Prostate gland (tissue), 2 donors: ENCODE measurements at places on chromosomes 11 and 22. TPM values are rescaled to one million over a fixed set of nuclear protein-coding genes. Genes with fewer than 3 reads are reported as not detected.

The HSPB2 gene
- total RNA-seq: 0.85 TPM

The LRP5 gene
- total RNA-seq: 48.3 TPM

The KRTAP5-2 gene
- total RNA-seq: not detected

The C11orf65 gene
- total RNA-seq: 0.18 TPM

The AGBL2 gene
- 3.6 TPM for total RNA-seq

- no peaks in the 10 kb centered on the region for H3K36me3 ChIP-seq
- H3K27me3 ChIP-seq: no peaks in the 10 kb centered on the region
- no peaks in the 10 kb centered on the region for H3K4me1 ChIP-seq
- H3K4me3 ChIP-seq: no peak overlapping the region
Measured at GRCh38 chr22:50576070-50576469, 2.2 kb downstream of the CPT1B start.

- DNase-seq: no peak
- H3K27me3 ChIP-seq: no peaks in the 10 kb centered on the region
- H3K4me3 ChIP-seq: no peak overlapping the region
- H3K36me3 ChIP-seq: no peaks in the 10 kb centered on the region
Measured at GRCh38 chr22:41487037-41487935, 18.4 kb downstream of the ACO2 start.

DNA sequence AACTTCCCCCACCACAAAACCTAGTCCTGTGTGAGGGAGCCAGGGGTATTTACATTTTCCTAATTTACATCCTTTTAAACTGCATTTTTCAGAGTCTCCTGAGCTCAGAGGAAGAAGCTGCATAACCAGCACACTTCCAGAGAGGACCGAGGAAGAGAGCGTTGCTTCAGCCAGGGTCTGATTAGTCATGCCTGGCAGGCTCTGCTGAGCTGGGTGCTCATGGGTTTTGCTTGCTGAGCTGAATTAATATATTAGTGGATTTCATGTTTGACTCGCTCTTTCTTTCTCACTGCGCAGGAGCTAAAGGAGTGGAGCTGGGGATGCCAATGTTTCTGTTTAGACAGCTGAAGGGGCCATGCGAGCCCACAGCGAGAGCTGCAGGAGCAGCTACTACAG lies 539.3 kb upstream of the B3GAT1 start:
- no peak overlapping the region for H3K27ac ChIP-seq
- no peaks in the 10 kb centered on the region for H3K4me1 ChIP-seq
- H3K27me3 ChIP-seq: peaks cover 3% of the 10 kb centered on the region
- no peak overlapping the region for H3K4me3 ChIP-seq
- H3K36me3 ChIP-seq: no peaks in the 10 kb centered on the region

DNA sequence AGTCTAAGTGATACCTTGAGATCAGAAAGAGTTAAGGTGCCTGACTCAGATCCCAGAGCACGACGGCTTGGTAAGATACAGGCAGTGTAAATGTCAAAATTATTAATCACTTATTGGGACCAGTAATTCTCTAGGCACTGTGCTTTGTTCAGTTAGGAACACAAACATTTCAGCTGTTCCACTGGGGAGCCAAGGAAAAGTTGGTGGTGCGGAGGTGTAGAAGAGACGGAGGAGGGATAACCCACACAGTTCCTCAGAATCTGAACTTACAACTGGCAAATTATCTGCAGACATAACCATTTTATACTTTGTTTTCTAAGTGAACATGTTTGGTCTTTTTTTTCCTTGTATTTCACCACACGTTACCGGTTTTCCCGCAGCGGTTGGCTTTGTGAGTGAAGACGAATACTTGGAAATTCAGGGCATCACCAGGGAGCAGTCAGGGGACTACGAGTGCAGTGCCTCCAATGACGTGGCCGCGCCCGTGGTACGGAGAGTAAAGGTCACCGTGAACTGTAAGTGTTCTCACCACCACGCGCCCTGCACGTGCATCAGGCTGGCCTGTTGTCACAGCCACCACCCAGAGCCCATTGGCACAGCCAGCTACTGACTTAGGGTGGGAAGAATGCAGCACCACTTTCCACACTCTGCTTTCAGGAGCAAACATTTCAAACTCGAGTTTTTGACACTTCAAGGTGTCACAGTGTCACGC lies 937.0 kb downstream of the NTM start:
- no peak overlapping the region for H3K4me3 ChIP-seq
- no peaks in the 10 kb centered on the region for H3K27me3 ChIP-seq
- no peak overlapping the region for H3K27ac ChIP-seq
- no peak for DNase-seq

- H3K4me3 ChIP-seq: peak overlapping the region; percentile 11
- no peaks in the 10 kb centered on the region for H3K4me1 ChIP-seq
- no peaks in the 10 kb centered on the region for H3K27me3 ChIP-seq
- H3K27ac ChIP-seq: peak overlapping the region; percentile 49
- no peaks in the 10 kb centered on the region for H3K36me3 ChIP-seq
Measured at GRCh38 chr11:110376711-110377324, 52.9 kb upstream of the FDX1 start.

DNA sequence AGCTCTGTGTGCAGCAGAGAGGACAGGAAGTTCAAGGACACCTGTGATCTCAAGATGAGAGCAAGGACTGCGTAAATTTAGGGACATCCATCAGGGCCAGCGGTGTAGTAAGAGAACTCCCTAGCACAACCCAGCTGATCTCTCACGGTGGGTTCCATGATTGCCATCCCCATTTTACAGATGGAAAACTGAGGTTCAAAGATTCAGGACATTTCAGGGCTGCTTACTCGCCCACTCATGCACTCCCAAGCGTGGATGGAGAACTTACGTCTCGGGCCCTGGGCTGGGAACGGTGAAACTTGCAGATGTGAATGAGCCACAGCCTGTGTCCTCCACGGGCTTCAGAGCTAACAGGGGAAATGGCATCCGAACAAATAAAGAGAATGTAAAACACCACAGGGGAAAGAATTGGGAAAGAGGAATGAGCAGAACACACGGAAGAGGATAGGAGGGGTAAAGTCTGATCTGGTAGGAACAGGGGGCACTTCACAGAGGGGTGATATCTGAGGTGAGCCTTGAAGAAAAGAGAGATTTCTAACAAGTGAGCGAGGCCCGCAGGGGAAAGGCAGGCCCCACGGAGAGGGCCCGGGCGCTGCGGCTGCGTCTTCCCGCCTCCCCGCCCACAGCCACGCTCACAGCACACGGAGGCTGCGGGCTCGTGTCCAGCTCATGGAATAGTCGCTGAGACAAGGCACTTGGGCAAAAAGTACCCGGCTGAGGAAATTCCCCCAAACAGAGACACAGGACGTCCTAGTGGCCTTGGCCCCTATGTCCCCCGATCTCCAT lies 55.9 kb downstream of the RPUSD4 start:
- H3K27me3 ChIP-seq: no peaks in the 10 kb centered on the region
- H3K4me3 ChIP-seq: no peak overlapping the region
- H3K4me1 ChIP-seq: no peaks in the 10 kb centered on the region
- DNase-seq: no peak
- H3K27ac ChIP-seq: no peak overlapping the region

- no peaks in the 10 kb centered on the region for H3K27me3 ChIP-seq
- H3K27ac ChIP-seq: no peak overlapping the region
- no peak overlapping the region for H3K4me3 ChIP-seq
- H3K4me1 ChIP-seq: no peaks in the 10 kb centered on the region
Measured at GRCh38 chr11:100302824-100303223, 384.3 kb upstream of the ARHGAP42 start.

DNA sequence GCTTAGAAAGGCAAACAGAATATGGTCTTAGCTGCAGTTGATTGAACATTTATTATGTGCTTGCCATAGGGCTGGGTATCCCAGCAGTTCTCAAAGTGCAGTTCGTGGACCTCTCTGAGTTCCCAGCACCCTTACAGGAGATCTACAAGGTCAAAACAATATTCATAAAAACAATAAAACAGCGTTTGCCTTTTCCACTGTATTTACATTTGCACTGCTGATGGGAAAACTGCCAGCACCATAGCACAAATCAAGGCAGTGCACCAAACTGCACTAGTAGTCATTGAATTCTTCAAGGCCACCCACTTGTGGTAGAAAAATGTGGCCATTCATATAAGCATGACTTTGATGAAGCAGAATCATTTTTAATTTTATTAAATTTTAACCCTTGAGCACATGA lies 128.1 kb downstream of the CCDC34 start:
- H3K36me3 ChIP-seq: no peaks in the 10 kb centered on the region
- no peaks in the 10 kb centered on the region for H3K4me1 ChIP-seq
- H3K27me3 ChIP-seq: no peaks in the 10 kb centered on the region
- H3K4me3 ChIP-seq: no peak overlapping the region

DNA sequence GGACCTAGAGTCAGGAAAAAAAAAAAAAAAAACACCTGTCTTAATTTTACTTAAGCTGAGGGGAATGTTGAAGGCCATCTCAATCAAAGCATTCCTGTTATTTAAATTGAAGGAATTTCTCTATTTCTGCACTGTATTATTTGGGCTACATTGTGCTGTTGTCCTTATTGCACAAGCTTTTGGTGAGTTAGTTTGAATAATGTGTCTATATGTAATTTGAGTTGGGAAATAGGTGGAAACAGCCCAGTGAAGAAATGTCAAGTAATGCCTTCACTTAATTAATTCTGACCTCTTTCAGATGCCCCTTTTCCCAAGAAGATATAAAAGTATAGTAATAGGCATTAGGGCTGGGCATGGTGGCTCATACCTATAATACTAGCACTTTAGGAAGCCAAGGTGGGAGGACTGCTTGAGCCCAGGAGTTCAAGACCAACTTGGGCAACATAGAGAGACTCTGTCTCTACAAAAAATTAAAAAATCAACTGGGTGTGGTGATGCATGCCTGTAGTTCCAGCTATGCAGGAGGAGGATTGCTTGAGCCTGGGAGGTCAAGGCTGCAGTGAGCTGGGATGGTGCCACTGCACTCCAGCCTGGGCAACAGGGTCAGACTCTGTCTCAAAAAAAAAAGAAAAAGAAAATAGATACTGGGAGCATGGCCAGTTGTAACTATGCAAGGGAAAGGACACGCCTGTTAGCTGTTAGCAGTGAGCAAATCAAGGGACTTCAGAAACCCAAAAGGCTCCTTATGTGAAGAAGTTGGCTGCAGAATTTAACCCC lies 34.9 kb downstream of the OR10A6 start:
- H3K27me3 ChIP-seq: no peaks in the 10 kb centered on the region
- no peaks in the 10 kb centered on the region for H3K4me1 ChIP-seq
- DNase-seq: no peak
- H3K36me3 ChIP-seq: no peaks in the 10 kb centered on the region
- no peak overlapping the region for H3K4me3 ChIP-seq

GRCh38 chr22:42561856-42562255 lies 8.1 kb downstream of the SERHL2 start:
- no peak overlapping the region for H3K4me3 ChIP-seq
- no peak for DNase-seq
- no peaks in the 10 kb centered on the region for H3K27me3 ChIP-seq

DNA sequence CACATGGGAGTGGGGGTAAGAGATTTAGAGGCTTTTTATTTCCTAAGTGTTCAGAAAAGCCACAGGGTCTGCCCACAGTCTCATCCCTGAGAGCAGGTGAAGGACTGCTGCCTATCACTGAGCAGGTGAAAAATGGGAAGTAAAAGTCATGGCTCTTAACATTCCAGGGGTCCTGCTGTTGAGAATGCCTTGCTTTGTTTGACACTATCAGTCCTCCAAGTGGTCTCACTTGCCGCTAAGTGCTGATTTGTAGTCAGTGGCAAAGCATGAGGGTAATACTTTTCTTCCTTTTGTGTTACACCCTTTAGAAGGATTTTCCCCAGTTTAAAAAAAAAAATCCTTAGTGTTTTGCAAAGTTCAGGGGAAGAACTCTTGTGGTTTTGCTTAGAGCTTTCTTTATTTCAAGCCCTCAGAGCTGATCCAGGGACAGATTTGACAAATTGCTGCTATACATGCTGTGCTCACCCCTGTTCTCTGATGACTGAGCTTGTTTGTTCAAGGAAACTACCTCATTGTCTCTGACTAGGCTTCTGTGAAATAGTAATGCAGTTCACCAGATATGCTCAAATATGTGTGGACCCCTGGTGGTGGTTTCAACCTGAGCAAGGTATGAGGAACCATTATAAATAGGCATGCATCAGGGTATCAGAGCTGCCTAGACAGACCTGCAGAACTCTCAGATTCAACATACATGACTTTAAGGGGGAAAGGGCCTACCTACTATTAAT lies 141.0 kb downstream of the ARHGAP42 start:
- DNase-seq: no peak
- no peaks in the 10 kb centered on the region for H3K36me3 ChIP-seq
- no peak overlapping the region for H3K4me3 ChIP-seq
- H3K4me1 ChIP-seq: no peaks in the 10 kb centered on the region

- no peak overlapping the region for H3K27ac ChIP-seq
- H3K4me1 ChIP-seq: no peaks in the 10 kb centered on the region
- no peaks in the 10 kb centered on the region for H3K36me3 ChIP-seq
- DNase-seq: no peak
- no peaks in the 10 kb centered on the region for H3K27me3 ChIP-seq
- no peak overlapping the region for H3K4me3 ChIP-seq
Measured at GRCh38 chr11:79129702-79130101, 311.1 kb downstream of the TENM4 start.

DNA sequence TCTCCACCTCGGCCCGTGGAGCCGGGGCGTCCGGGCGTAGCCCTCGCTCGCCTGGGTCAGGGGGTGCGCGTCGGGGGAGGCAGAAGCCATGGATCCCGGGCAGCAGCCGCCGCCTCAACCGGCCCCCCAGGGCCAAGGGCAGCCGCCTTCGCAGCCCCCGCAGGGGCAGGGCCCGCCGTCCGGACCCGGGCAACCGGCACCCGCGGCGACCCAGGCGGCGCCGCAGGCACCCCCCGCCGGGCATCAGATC lies 439 bp downstream of the YAP1 start:
- no peaks in the 10 kb centered on the region for H3K36me3 ChIP-seq
- peak overlapping the region; percentile 73 for H3K4me3 ChIP-seq
- H3K4me1 ChIP-seq: no peaks in the 10 kb centered on the region
- no peaks in the 10 kb centered on the region for H3K27me3 ChIP-seq
- H3K27ac ChIP-seq: peak overlapping the region; percentile 96

GRCh38 chr11:67611704-67612587 lies 5.2 kb downstream of the NDUFV1 start:
- no peak overlapping the region for H3K4me3 ChIP-seq
- peaks cover 7% of the 10 kb centered on the region for H3K36me3 ChIP-seq
- no peak overlapping the region for H3K27ac ChIP-seq
- no peaks in the 10 kb centered on the region for H3K27me3 ChIP-seq

DNA sequence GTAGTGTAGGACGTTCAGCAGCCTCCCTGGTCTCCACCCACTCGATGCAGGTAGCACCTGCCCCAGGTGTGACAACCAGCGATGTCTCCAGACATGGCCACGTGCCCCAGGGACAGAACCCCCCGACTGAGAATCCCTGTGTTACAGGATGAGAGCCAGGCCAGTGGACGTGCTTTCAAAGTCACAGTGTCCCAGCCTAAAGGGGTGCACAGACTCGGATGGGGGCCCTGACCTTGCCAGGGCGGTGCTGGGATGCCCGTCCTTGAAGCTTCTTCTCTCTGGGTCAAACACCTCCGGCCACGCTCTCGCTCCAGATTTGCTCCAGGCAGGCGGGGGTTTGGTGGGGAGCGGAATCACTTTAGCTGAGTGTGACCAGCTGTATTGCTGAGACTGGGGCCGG lies 23.3 kb upstream of the GAL start:
- H3K4me3 ChIP-seq: no peak overlapping the region
- no peak for DNase-seq
- no peaks in the 10 kb centered on the region for H3K27me3 ChIP-seq
- H3K36me3 ChIP-seq: no peaks in the 10 kb centered on the region
- no peak overlapping the region for H3K27ac ChIP-seq

GRCh38 chr11:111370902-111371578 lies 8.0 kb downstream of the POU2AF1 start:
- no peaks in the 10 kb centered on the region for H3K36me3 ChIP-seq
- no peaks in the 10 kb centered on the region for H3K4me1 ChIP-seq
- DNase-seq: no peak
- H3K27ac ChIP-seq: no peak overlapping the region
- no peaks in the 10 kb centered on the region for H3K27me3 ChIP-seq
